ENCODE measurements at places on chromosomes 4 and X.

DNA sequence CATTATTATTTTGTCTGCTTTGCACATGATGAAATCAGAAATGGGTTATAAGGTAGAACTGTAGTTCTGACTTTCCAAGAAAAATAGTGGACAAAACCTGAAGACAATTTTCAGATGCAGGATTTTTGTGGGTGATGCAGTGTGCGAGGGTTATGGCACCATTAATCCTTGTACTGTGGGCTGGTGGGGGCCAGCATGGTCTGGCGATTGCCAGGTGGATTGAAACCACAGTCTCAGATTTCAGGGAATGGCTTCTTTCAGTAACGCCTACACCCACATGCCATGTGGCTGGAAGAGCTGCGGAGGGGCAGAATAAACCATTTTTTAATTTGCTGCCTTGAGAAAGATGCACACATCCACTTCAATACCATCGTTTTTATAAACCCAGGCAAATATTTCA is 150.5 kb downstream of the ARSF start:
- no peak for DNase-seq

DNA sequence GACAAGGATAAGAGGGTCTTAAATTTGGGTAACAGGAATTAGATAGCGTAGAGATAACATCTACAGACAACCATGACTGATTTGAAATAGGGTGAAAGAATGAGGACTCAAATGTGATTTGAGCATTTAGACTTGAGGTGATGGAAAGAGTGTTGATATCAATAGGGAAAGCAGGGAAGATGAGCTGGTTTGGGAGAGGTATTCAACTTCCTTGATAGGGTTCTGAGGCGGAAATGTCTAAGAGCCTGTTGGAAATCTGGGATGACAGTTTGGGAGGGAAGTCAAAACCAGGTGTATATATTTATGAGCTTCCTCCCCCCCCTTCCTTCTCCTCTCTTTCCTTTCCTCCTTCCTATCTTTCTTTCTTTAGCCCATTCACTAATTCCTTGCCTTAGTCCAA is 36.5 kb downstream of the KLHL15 start:
- DNase-seq: no peak

- no peak for DNase-seq
Observed at GRCh38 chr4:24576276-24576675, 8.1 kb downstream of the DHX15 start.

- DNase-seq: no peak
Observed at GRCh38 chr4:61149278-61149677, 50.8 kb upstream of the ADGRL3 start.

DNA sequence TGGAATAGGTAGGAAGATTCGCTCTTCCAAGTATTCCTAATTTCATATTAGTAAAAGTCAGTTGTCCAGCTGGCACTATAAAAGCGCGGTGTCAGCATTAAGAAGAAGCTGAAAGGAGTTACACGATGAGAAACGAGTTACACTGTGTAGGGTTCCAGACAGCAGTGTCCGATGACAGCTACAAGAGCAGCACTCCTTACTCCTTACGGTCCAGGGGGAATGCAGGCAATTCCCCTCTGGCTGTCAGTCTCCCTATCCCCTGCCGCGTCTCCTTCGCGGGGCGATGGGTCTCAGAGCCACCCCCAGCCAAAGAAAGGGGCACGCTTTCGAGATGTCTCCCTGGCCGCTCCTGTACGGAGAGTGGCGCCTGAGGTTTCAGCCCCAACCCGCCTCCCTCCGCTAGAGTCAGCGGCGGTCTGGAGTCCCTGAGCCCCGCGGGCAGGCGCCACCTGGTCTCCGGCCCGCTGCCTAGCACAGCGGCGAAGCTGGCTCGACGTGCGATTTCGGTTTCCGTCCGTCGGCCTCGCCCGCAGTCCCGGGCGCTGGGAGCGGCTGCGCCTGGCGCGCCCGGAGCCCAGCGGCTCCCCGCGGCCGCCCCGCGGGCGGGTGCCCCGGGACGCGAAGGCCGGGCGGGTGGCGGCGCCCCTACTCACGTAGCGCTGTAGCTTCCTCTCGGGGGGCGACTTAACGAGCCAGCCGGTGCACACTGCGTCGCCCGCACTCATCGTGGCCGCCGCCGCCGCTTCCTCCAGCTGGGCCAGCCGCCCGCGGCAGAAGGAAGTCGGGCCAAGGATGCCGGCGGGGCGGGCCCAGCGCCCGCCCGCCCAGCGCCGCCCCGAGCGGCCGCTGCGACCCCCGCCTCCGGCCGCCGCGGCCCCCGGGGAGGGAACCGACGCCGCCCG is at the start of gene GAB3:
Gene GAB3 (minus strand): TSS at position 777 of the 902 bp plus-strand sequence. CDS start 52 bp downstream, at position 725.
- DNase-seq: no peak

DNA sequence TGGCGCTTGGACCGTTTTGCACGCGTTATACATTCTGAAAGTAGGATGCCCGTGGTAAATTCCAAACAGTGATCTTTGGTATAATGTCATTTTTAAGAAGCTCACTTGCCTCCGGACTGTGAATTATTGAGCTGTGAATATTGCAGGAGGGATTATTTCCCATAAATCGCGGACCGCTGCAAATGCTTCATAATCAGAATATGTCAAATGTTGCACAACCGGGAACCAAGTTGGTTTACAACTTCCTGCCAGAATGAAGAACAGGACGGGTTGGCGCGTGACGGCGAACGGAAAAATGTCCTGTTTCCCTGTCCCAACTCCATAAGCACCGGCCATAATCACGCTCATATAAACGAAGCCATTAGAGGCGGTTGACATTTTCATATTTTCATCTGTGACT is 67.6 kb downstream of the SHOX start:
- DNase-seq: peak; percentile 41

DNA sequence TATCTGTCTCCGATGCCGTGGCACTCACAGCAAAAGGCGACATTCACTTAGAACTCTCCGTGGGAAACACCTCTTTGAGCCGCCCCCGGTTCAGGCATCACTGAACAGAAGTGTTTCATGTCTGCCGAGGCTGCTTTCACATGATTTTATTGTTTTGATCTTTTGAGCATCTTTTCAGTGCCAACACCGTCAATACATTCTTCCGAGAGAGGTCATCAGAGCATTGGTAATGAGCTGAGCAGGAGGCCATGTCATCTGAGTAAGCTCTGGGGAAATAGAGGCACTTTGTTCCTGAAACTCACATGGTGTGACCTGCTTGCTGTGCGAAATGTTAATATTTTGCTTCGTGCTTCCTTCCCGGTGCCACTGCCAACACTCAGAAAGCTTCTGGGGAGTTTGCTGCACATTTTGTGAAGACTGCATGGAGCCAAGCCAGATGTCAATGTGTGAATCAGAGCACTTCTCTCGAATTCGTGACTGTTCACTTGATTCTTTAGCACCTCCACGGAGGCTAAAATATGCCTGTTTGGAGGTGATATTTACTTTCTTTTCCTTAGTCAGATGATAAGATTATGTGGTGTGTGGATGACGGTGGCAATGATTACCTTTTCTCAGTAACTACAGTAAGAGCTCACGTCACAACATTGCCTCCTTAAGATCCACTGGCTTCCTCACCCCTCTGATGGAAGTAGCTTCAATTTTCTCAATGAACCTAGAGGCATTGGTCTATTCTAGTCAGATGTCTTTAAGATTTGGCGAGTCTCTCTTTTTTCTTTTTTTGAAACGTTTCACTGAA is 222.3 kb upstream of the HS3ST1 start:
- DNase-seq: no peak

DNA sequence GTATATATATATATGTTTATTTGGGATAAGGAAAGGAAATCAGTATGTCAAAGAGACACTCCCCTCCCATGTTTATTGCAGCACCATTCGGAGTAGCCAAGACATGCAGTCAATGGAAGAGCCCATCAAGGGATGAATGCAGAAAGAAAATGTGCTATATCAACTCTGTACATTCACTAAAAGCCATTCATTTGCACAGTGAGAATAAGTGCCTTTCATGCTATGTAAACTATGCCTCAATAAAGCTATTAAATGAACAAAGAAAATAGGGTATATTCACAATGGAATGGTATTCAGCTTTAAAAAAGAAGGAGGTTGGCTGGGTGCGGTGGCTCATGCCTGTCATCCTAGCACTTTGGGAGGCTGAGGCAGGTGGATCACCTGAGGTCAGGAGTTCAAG is 20.3 kb downstream of the CD99 start:
- no peak for DNase-seq

- DNase-seq: peak; percentile 35
Observed at GRCh38 chr4:149441338-149441737, 374.3 kb downstream of the IQCM start.

DNA sequence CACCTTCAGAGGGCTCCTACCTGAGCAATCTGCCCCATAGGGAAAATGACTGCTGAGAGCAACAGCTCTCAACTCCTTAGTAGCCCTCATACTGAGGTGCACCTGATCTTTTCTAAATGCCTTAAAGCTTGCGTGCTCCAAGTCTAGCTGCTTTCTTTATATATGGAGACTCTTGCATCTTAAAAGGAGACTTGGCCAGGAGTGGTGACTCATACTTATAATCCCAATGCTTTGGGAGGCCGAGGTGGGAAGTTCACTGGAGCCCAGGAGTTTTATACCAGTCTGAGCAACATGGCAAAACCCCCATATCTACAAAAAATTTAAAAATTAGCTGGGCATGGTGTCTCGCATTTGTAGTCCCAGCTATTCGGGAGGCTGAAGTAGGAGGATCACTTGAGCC is 78.1 kb upstream of the TRIM2 start:
- DNase-seq: no peak

DNA sequence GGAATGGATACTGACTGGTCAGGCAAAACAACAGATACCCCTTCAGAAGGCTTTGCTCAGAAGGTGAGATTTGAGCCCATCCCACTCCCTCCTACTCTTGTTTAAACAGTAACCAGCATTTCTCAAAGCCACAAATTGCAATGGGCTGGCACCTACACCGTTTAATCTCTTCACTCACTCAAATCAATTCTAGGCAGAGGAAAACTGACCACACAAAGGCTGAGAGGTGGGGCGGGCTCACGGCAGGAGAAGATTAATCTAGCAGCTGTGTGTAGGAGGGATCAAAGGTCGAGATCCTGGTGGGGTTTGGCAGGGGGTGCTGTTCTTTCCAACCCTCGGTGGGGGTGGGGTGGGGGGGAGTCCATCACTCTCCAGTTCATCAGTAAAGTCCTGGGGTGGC is 622.4 kb downstream of the BCOR start:
- DNase-seq: no peak

GRCh38 chr4:16075975-16076757 is 7.7 kb downstream of the PROM1 start:
- DNase-seq: no peak

- DNase-seq: no peak
Observed at GRCh38 chr4:139524062-139524631, 31.9 kb downstream of the SETD7 start.
